ENCODE measurements at places on chromosomes 3 and 15.

DNA sequence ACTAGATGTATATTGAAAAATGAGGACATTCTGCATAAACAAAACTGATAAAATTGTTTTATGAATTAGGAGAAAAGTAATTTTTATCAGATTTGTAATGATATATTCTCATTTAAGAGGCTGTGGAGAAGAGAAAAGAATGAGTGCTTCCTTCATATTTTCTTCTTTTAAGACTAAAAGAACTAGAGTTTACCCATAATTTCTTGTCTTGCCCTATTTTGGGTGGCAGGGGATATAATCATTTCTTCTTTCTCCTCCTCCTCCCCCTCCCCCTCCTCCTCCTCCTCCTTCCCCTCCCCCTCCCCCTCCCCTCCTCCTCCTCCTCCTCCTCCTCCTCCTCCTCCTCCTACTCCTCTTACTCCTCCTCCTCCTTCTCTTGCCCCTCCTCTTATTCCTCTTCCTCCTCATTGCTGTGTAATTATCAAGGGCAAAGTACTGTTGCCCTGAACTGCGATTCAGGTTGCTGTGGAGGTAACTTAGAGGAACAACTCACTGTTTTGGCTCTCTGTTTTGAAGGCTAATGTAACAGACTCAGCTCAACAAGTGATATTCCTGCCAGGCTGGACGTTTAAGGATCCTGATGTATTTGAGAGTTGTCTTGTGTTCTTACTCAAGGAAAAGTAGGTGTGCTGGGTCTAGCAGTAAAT, 555.4 kb downstream of the AGBL1 start:
- DNase-seq = no peak

DNA sequence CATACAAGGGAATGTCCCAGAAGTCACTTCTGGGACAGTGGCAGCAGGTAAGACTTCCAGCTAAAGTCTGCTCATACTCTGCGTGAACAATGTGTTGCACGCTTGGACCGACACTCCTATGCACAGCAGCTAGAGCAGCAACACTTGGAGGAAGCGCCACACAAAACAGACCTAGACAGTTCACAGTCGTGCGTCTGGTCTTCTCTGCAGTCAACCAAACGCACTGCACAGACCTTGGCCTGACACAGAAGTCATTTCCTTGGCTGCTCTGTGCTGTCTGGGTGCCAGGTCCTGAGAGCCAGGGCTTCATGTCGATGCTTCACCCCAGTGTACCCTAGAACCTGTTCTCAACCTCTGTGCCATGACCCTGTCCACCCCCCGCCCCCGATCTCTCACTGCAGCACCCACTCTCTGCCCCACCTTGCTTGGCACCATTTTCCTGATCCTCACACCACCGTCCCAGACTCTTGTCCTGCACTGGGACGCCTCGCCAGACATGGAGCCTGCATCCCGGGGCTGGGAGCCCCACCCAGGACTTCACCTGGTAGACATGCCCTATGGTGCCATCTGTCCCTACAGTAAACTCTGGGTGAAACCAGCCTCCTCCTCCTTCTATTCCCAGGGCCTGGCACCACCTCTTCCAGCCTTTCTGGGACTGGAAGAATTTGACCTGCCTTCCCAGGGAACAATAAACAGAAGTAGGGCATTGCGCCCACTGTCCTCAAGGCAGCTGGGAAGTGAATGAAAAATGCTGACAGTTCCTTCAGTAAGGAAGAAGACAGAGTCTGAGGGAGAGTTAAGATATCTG, 3.1 kb downstream of the ATP10A start:
- no peak for DNase-seq

DNA sequence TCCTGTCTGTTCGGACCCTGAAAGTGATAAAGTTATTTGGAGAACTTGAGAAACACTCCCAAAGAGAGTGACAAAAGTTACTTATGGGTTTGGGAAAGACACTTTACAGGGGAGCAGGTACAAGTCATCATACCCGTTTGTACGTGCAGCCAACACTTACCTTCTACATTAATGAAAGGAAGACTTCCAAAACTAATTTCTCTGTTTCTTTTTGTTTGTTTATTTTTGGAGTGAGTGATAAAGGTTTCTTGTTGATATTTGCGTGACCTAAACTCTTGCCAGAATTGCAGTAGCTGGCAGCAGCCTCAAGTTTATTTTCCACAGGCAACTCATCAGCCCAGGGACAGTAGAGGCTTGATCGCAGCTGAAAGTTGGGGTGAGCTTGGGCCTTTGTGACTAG, 8.4 kb downstream of the ABHD2 start:
- DNase-seq = no peak

- DNase-seq = peak; percentile 92
Observed at GRCh38 chr3:78919021-78919755, 848.6 kb downstream of the ROBO1 start.

- DNase-seq = no peak
Observed at GRCh38 chr3:85667744-85668143, 709.0 kb downstream of the CADM2 start.

DNA sequence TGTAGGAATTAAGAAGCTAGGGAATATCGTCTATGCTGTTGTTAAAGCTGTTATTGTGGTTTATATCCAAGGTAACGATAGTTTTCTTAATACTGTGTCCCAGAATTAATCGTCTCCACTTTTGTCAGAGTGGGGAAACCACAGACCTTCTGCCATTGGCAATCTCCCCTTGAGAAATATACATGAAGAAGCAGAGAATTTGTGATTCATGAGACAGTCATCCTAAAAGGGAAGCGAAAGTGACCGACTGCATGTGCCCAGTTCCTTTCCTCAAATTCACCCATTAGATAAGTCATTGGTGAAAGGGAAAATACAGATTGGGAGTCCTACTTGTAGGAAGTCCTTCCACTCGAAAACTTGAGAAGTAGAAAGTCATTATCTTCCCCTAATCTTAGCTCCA, 26.6 kb downstream of the DIPK2A start:
- DNase-seq = peak; percentile 86

- no peak for DNase-seq
Observed at GRCh38 chr3:185297867-185298266, 44.0 kb upstream of the EHHADH start.

DNA sequence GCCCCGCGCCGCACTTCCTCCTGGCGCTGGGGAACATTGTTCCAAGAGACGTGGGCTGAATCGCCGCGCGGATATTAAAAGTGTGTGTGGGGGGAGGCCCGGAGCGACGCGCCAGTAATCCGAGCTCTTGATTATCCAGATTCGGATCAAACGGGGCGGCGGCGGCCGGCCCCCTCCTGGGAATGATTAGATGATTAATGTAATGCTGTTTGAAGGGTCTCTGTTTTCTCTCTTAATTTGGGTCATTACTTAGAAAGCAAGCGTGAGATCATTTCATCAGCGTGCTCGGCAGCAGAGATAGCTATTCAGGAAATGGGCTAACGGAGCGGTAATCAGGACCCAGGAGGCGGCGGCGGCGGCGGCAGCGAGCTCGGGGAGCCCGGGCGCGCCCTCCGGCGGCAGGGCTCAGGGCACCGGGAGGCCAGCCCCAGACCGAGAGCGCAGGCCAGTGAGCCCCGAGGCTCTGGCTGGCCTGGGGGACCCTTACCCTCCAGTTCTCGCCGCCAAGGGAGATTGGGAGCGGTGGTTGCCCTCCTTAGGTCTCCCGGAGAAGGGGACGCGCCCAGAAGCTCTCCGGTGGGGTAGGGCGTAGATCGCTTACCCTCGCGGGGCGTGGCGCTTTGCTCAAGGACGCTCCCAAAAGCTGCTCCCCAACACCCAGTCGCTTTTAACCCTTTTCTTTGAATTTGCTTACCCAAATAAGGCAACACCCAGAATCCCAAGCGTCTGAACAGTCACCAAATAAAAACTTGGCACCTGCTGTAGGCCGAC, 4.5 kb downstream of the FEZF2 start:
- DNase-seq = no peak

DNA sequence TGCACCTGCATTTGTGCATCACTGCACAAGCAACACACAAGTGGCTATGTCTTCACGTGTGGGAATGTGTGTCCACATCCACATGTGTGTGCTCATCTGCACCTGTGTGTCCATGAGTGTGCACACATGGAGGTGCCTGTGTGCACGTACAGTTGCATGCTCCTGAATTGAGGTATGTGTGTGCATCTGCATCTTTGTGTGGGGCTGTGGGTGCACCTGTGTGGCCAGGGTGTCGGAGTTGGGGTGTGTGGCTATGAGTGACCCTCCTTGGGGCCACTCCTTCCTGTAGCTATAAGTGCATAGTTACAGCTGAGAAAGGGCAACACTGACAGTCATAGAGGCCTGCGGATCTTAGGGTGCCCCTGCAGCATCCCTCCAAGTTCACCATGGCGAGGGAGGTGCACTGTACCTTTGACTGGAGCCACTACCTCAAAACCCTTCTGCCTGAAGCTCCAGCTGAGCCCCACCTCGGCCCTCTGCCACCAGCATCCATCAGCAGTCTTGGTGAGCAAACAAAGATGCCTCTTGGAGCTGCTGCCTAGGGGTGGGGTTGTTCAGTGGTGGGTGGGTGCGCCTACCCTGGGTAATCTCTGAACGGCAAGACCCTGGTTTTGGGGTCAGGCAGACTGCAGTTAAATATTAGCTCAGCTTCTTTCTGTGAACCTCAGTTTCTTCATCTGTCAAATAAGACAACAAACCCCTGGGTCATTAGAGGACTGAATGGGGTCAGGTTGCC, 5.2 kb upstream of the HHATL start:
- no peak for DNase-seq

- DNase-seq = no peak
Observed at GRCh38 chr3:122602011-122602710, 24.7 kb downstream of the PARP15 start.

DNA sequence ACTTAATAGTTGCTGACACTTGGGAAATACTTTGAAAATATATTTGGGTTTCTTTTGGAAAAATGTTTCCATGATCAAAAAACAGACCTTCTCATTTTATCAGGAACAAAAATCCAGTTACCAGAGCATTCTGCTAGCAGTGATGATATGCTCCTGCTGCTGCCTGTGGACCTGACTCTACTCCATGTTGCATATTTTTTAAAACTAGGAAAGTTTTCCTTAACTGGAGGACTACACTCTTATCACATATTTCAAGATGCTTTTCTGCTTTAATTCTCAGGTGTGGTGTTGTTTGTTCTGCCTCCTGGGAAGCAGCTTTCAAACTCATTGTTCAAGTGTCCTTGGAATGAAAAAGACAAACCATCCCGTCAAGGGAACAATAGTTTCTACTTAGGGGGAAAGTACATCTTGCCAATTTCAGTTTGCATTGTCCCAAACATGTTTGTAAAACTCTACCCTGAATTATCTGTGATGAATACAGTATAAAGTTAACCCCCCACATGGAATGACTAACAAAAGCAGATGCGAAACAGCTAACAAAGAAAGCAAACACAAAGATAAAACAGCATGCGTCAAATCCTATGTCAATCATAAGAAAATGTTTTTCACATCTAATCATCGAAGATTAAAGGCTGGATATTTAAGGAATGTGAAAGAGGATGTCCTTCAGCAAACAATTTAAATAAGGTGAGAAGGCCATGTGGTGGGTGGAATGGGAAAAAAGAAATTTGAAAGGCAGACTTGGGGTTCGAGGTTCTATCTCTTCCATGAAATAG, 40.1 kb upstream of the PSMD6 start:
- DNase-seq = peak; percentile 37

- DNase-seq = no peak
Observed at GRCh38 chr15:45117308-45118130, 3.4 kb downstream of the DUOXA2 start.

DNA sequence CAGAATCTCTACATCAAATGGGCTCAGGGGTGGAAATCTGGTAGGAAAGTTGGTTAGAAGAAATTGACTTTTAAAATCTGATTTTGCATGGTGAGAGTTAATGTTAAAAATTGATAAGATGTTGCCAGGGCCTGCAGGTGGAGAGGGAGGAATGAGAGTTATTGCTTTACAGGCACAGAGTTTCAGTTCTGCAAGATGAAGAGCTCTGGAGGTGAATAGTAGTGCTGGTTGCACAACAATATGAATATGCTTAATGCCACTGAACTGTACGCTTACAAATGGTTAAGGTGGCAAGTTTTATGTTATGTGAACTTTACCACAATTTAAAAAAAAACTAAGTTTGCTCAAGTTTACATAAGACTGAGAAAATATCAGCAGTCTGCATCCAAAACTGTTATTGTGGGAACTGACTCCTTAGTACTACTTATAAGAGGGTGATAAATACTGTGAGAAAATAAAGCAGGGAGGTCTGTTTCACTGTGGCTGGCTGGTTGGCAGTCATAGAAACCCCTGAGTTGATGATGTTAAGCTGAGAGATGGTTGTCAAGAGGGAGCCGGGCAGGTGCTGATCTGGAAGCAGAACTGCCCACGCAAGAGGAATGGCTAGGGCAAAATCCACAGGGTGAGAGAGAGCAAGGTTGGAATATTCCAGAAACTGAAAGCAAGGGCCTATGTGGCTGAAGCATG, 144.9 kb downstream of the EDEM1 start:
- no peak for DNase-seq

- peak; percentile 80 for DNase-seq
Observed at GRCh38 chr3:113912552-113913236, 35.1 kb upstream of the ZDHHC23 start.

GRCh38 chr3:152447511-152447910, 178.8 kb downstream of the MBNL1 start:
- DNase-seq = no peak

GRCh38 chr3:141227752-141228151, 3.9 kb upstream of the PXYLP1 start:
- DNase-seq = peak; percentile 67

DNA sequence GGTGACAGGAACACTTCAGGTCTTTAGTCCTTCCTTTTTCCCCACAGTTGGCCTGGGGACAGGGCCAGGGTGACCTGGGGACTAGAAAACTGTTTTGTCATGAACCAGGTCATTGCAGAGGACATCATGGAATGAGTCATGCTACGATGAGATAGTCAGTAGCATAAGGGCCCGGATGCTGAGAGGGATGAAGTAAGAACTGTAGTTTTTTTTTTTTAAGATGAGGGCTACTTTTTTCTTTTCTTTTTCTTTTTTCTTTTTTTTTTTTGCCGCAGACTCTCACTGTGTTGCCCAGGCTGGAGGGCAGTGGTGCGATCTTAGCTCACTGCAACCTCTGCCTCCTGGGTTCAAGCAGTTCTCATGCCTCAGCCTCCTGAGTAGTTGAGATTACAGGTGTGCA, 8.0 kb downstream of the MAP2K5 start:
- no peak for DNase-seq

DNA sequence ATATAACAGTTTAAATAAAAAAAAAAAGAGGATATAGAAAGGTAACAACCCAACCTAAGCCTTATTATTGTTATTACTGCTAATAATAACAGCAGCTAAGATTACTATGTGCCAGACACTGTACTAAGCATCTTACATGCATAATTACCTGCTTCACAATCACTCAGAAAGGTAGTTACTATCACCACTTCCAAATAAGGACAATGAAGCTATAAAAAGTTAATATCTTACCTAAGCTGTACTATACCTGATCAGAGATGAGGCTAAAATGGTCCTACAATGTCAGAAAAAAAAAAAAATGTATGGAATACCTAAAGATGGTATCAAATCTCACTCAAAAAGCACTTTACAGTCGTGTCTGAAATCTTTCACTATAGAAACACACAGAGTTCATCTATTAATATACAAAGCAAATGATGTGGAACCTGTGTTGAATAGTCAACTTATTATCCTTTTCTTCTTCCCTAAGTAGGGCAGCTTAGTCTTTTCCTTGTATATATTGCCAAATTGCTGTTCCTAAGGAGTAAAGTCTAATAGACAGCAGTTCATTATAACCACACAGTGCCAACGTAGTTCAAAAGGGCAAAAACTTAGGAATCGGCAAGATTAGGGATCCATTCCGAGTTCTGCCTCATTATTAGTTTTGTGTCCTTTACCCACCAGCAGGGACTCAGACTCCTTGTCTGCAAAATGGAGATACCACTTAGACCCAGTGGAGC, 23.8 kb downstream of the GSK3B start:
- no peak for DNase-seq

- no peak for DNase-seq
Observed at GRCh38 chr15:38075466-38075865, 141.0 kb downstream of the TMCO5A start.

- no peak for DNase-seq
Observed at GRCh38 chr15:41487802-41488201, 5.9 kb upstream of the ITPKA start.
